Kidney tubule cell (primary cell): ENCODE measurements at places on chromosomes 13 and 19.

DNA sequence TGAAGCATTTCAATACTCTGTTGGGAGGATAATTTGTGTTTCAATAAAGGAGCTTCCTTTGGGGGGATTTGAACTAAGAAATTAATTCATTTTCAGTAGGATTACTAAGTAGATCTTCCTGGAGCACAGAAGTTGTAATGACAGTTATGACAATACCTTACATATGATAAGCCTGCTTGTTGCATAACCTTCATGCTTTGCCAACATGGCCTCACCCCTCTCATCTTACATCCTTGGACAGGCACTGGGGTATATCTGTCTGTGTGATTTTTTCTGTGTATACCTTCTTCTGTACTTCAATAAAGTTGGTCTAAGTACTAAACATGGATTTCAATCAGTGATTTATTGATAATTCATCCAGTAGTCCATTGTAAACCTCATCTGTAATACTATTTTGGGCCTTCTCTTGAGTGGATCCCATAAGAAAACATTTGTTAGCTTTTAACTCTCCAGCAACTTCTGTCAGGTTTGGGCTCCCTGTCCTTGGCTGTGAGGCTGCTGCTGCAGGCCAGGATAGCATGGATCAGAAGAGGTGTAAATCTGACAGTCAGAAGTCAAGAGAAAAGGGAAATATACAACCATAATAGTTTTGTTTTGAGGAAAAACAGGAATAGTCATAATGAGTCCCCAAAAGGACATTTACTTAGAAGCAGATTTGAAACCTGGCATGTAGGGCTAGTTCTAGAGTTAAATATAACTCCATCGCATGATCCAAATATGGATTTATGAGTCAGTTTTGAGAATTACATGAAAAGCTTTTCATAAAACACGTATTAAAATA is 422.2 kb downstream of the KLF5 start:
- DNase-seq, result no peak

DNA sequence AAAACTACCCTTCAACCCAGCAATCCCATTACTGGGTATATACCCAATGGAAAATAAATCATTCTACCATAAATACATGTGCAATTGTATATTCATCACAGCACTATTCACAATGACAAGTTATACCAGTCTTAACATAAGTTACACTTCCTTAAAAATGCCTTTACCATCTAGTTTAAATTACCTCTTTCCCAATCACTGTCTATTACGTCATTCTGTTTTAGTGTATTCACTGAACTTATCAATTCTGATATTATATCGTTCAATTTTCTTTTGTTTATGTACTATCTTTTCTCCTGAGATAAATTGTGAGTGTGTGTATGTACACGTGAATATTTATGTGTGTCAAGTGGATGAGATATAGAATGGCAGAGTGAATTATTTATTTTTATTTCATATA is 1416.8 kb downstream of the OLFM4 start:
- DNase-seq, result no peak

DNA sequence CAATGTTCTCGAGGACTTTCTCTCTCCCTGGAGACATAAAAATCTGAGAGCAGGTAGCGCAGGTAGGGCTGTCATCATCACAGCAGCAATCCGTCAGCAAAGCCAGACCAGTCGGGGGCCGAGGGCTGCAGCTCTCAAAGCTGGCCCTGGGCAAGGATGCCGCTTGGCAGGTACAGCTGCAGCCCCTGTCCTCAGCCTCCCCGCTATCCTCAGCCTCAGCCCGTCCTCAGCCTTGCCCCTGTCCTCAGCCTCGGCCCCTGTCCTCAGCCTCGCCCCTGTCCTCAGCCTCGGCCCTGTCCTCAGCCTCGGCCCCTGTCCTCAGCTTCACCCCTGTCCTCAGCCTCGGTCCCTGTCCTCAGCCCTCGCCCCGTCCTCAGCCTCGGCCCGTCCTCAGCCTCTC is 10.9 kb downstream of the C13orf46 start:
- DNase-seq, result no peak

DNA sequence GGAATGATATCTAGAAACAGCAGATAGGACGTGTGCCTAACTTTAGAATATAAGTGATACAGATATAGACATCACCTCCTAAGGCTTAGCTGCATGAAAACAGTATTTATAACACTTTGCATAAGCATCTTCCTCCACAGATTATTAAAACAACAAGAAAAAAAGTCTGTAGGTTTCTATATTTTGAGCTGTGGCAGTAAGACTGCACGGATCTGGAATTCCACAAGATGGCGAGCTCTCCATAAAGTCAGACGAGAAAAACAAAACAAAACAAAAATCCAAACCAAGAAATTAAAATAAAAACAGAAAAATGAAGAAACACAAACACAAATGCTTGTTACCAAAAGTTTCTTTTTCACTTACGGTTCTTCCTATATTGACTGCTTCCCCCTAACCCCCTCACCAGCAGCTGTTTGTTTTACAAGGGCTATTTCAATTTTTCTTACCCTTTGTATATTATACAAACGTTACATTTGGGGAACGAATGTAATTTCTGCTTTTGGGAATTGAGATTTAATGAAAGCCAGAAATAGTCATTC is 285.8 kb downstream of the MYO16 start:
- DNase-seq, result peak; percentile 42

DNA sequence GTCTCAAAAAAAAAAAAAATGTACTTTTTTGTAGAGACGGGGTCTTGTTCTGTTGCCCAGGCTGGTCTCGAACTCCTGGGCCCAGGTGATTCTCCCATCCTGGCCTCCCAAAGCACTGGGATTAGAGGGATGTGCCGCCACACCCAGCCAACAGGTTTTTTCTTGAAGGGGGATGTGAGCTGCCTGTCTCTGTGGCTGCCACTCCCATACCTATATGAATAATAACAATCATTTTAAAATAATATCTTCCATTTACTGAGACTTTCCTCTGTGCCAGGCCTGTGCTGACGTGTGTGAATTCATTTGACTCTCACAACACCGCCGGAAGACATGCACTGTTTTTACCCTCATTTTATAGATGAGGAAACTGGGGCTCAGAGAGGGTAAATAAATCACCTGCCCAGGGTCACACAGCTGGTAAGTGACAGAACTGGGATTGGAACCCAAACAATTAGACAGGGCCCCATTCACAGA is 7.2 kb upstream of the BCL3 start:
- peak; percentile 23 for DNase-seq

GRCh38 chr19:6723738-6724137 is 3.3 kb upstream of the C3 start:
- DNase-seq, result peak; percentile 21

GRCh38 chr13:51249770-51250741 is 27.9 kb downstream of the FAM124A start:
- DNase-seq, result no peak

- DNase-seq, result no peak
These were observed 216.3 kb upstream of the KLHL1 start for GRCh38 chr13:70324519-70324918.

DNA sequence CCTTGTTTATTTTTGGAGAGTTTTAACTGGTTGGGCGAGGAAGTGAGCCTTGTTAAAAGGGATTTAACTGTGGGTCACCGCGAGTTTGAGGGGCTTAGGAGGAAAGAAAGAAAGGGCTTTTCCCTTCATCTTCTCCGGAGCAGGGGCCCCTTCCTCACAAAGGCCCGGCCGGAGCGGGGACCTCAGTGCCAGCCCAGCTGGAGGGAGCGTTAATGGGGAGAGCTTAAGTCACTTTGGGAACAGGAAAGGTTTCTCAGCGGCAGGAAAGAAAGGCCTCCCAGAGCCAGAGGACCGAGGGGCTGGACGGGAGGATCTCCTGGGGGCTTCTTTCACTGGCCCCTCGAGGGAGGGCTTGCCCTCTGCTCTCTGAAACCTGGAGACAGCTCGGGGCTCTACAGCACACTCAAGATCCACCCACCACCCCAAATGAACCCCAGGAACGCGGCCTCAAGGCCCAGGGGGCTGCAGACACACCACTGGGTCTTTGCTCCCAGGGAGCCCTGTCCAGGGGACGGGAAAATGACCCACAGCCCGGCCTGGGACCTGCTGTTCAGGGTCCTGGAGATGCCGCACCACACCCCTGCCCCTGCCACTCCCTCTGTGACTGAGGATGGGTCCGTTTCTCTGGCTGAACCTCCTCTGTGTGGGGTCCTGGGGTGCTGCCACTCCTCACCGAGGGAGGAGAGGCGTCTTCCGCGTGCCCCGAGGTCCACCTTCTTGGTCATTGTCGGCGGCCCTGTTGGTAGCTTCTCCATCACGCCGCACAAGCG is 128.3 kb downstream of the URI1 start:
- no peak for DNase-seq

- DNase-seq, result peak; percentile 56
These were observed 181.6 kb downstream of the KLF12 start for GRCh38 chr13:73952648-73953047.

- DNase-seq, result no peak
These were observed 7.3 kb downstream of the SIGLEC9 start for GRCh38 chr19:51131780-51132680.

DNA sequence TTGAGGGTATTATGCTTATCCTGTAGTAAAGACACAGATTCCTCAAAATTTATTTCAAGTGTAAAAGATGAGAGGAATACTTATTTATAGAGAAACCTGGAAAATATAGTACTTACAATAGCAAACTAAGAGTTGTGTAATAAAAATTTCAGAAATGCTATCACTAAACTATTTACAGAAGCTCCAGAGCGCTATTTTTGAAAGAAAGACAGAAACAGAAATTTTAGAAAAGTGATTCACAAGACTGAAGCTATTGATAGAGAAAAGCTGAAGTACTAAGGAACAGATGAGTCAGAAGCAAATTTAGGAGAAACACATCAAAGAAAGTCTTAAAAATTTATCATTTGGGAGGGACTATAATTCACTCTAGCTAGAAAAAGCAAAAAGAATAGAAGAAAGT is 1174.2 kb downstream of the DIAPH3 start:
- DNase-seq, result no peak

GRCh38 chr19:6663236-6664201 is 6.4 kb downstream of the TNFSF14 start:
- peak; percentile 39 for DNase-seq

DNA sequence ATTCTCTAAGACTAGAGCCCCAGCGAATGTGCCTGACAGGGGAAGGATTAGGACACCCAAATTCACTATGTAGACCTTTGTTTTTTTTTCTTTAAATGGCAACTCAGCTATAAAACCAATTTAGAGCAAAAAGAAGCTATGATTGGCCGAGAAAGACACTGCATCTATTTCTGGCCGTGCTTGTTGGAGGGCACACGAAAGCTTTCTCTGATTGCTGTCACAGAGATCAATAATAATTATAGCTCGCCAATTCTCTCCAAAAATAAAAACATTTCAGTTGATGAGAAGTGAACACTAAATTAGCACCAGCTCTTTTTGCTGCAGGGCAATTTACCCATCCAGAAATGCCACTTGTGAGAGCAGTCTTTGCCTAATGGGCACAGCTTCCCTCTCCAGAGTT is 31.2 kb downstream of the CBY2 start:
- no peak for DNase-seq

- DNase-seq, result peak; percentile 61
These were observed 44.0 kb downstream of the BRD4 start for GRCh38 chr19:15288146-15288963.

DNA sequence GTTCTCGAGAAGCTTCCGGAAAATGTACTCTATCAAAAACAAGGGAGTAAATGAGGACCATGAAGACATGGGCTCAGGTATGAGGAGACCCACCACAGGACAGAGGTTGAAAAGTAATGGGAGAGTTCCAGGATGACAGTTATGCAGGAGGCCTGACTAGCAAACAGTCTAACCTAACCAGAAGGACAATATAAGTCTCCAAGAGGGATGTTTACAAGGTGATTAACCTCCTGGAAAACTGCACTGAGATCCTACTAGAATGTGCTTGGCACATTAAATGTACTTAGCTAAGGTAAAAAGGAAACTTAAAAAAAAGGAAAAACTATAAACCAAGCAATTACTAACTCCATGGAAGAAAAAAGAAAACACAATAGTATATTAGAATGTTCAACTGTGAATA is 258.3 kb downstream of the KLF5 start:
- DNase-seq, result no peak

DNA sequence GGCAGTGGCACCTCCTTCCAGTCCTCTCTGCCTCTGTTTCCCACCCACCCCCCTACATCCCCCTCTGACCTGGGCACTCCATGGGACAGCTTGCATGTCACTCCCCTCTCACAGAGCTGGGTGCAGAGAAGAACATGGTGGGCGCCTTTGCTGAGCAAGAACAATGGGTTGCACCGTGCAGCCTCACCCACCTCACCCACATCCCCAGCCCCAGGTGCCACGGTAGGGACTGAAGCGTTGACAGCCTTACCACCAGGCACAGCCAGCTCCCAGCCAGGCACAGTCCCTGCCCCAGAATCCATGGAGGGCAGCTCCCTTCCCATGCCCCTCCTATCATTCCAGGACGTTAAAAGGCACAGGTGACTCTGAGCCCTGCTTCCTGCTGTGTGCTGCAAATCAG is 93.1 kb upstream of the VSTM2B start:
- DNase-seq, result no peak

GRCh38 chr19:39502640-39503417 is 4.1 kb downstream of the DLL3 start:
- DNase-seq, result peak; percentile 69

GRCh38 chr13:20416223-20416745 is 109.4 kb downstream of the CRYL1 start:
- DNase-seq, result no peak

DNA sequence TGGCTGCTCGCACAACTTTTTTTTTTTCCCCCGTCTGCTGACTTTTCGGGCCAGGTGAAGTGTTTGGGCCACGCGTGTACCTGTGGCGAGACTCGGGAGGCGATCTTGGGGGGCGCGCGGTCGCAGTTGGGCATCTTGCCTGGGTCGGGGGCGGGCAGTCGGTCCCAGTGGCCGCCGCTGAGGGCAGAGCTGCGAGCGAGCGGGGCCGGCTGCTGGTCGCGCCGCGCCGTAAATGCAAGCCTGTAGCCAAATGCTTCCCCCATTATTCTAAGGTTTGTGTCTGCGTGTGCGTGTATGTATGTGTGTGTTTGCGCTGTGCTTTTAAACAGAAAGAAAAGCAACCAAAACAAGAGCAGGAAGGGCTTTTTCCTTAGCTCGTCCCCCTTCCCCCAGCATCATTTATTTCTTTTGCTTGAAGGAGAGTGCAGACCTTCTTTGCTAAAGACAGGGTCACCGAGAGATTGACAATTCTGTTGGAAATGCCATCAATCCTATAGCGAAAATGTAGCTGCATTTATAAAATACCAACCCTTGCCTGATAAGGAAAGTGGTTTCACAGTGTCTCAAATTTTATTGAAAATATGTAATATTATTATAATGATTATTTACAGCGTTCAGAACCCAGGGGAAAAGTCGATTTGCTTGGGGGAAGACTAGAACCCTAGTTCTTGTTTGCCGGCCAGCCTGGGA is 143.2 kb upstream of the ZNF536 start:
- no peak for DNase-seq

DNA sequence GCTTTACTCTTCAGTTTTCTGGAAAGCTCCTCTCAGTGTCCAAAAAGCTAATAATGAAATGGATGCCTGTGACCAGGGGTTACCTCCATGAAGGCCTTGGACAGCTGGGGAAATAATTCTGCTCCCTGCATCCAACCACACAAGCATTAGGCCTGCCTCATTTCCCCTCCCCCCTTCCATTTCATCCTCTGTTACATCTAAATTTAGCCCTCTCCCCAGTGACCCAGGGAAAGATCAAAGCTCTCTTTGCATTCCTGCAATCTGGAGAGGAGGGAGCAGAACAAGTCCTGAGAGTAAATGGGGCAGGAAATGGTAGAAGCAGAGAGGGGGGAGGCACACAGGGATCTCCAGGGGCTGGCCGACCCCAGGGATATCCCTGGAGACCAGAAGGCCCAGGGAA is 452.7 kb downstream of the TSHZ3 start:
- no peak for DNase-seq
